ELR (cell line): ENCODE measurements at places on chromosomes 3 and 15.

DNA sequence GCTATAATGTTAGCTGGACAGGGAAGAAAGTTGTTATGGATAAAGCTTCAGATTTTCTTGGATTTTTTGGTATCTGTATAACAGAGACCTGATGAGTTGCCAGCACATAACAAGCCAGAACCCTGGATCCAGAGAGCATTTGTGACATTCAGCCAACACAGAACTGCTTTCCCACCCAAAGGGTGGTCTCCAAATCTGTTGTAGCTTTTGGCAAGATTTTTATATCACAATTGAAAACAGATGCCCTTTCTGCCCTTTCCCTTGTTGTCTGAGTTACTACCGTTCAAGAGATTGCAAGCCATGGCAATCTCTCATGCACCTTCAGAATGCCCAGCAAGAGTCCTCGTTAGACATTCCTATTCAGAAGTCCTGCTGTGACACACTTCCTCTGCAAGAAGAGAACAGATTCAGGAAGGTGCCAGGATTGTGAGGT is 107.6 kb upstream of the FGF7 start:
- DNase-seq = no peak

DNA sequence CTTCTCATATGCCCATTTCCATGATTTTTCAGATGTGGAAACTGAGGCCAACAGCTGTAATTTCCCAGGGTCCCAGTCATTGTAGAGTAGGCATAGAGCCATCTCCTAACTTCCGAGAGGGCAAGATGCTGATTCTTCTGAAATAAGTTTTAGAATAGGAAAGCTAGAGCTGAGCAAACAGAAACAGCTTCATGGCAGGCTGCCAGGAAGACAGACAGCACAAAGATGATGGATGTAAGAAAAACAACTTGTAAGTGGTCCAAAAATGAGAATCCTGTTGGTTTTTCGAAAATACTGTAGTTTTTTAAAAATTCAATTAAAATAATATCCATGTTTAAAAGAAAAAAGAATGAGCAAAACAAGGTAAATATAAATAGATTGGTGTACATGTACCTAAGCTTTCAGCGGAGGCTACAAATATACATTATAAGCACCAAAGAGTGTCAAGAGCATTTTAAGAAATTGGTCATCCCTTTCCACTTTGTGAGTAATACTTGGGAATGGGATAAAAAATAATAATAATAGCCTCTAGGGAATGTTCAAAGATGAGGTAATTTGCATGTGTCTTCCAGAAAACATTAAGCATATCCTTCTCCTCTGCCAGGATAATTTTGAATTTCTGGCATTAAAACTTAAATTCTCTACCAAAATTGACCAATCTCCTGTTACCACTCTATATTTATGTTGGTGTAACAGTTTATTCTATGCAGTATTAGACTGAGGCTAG is 406.6 kb downstream of the MECOM start:
- no peak for DNase-seq

DNA sequence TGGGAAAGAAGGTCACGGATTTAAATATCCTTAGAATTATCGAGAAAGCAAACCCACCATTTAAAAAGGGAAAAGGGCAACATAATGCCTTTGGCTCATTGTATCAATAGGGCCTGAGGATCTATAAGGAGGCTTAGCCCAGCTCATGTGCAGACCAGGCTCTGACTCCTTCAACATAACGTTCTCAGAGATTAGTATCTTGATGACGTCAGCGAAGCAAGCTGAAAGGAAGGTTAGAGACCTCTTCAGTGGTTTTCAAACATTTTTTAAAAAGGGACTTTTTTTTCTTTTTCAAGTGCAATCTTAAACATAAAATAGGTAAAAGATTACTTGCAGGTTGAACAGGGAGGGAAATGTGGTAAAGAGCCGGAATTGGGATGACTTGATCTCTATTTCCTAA is 463.9 kb upstream of the ADAMTS9 start:
- no peak for DNase-seq

DNA sequence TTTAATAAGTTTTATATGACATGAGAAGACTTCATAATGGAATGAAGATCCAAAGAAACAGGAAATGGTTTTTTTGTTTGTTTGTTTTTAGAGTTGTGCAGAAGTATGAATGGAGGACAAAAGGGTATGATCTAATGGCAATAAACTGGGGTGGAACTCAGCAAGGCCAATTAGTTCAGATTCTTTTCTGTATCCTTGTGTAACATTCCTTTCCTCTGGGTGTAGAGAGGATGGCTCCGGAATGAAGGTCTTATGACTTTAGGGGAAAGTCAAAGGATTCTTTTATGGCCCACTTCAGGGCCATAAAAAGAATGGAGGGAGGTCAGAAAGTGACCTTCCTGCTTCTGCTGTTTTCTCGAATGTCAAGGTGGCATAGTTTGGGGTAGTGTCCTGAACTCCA is 152.6 kb downstream of the DPH6 start:
- no peak for DNase-seq

GRCh38 chr3:31373681-31374080 is 159.0 kb upstream of the STT3B start:
- no peak for DNase-seq

GRCh38 chr15:85443046-85443445 is 62.6 kb downstream of the AKAP13 start:
- no peak for DNase-seq

GRCh38 chr3:173992416-173992815 is 594.9 kb downstream of the NLGN1 start:
- DNase-seq = no peak

DNA sequence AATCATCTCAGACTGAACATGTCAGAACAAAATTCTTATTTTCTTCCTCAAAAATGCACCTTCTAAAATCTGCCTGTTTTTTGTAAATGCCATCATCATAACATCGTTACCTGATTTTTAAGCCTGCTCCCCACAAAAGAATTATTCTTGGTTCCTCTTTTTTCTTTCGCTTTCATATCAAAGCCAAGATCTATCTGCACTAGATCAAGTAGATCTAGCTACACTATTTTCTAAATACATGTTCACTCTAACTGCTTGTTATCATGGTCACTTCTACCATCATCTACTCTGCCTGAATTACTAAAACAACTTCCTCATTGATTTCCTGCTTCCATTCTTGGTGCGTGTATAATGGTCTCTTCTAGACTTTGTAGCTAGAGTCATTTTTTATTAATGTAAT is 217.7 kb downstream of the ARPP21 start:
- no peak for DNase-seq

DNA sequence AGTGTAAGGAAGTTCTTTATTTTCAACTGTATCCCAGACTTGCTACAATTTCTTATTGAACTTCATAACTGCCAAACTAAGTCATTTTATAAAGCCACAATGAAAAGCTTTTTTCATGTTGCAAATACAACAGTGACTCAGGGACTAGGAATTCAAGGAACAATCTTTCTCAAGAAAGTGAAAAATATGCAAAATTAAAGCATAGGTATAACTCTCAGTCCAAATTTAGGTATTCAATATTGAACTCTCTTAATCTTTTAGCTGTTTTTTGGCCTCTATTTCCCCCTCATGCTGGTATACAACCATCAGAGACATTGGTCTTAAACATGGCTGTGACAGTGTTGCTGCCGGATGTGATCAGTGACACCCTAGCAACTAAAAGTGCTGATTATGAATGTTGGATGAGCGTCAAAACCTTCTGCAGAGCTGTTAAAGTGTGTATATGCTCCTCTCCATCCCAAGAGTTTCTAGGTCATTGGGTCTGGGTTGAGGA is 476.9 kb downstream of the ZNF385D start:
- peak; percentile 0 for DNase-seq

- DNase-seq = no peak
Measured at GRCh38 chr3:121979734-121980449, 42.2 kb downstream of the ILDR1 start.

- DNase-seq = no peak
Measured at GRCh38 chr3:134020135-134020680, 9.5 kb downstream of the SLCO2A1 start.

DNA sequence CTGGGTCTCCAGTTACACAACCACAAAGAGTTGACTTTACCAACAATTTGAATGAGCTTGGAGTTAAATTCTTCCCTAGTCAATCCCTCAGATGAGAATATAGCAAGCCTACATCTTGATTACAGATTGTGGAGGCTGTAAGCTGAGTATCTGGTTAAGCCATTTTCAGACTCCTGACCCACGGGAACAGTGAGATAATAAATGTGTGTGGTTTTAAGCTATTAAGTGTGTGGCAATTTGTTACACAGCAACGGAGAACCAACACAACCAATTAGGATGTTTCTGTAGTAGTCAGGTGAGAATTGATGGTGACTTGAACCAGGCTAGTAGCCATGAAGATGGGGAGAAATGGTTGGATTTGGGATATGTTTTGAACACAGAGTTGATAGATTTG is 37.7 kb upstream of the SLC4A7 start:
- no peak for DNase-seq

GRCh38 chr15:77746254-77747174 is 113.8 kb upstream of the LINGO1 start:
- no peak for DNase-seq

DNA sequence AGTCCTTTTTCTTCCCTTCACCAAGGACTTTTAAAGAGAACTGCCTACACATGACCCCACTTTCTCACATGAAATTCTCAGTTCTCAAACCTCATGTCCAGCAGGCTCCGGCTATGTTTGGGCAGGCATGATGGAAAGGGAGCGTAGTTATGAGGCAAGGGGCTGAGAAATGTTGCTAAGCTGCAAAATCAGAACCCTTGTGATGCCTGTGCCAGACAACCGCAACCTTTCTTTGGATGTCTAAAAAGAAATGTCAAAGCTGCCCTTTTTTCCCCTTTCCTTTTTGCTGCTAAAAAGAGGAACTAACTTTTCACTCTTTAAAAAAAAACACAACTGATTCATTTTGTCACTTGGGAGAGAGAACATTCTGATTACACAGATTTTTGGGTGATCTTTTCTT is 19.2 kb downstream of the GNB4 start:
- DNase-seq = no peak

DNA sequence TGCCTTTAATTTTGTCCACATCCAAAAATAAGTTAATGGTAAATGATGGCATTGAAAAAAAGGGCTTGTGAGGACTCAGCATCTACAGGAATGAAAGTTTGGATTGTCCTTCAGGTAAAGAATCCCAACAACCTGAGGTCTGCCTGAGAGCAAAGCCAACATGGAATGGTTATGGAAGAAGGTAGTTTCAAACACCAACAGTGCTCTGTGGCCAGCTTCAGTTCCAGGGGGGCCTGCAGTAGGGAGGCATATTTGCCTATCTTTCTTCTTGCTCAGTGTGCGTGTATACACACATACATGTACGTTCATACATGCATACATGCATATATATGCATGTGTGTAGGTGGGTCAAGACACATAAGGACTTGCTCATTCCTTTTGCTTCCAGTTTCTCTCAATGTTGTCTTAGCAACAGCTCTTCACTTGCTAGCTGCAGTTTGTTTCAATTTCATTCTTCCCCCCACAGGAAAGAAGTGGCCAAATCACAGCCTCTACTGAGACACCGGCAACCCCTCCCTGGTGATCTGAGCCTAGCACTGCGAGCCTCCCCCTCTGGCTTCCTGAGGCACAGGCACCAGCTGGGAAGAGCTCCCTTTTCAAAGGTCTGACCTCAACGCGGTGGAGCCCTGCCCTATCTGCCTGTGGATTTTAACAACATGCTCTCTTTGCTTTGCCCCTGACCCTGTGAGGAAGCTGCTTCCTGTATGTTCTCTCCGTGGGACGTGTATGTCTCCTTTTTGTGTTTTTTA is 146.2 kb downstream of the KLF13 start:
- DNase-seq = peak; percentile 19

DNA sequence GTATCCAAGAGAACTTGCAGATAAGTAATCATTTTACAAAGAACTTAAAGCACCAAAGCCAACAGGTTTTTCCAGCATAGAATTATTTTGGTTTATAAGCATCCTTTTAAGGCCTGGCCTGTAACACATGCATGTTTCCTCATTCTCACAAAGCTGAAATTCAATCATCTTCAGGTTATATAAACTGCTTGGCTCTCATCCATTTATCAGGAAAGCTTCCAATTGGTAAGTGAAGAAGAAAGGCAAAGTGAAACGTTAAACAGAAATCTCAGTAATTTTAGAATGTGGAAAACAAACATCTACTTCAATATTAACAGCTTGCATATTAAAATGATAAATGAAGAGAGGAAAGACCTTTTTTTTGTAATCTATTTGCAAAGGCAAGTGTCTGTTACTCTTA is 1.6 kb downstream of the SERP1 start:
- DNase-seq = peak; percentile 32

DNA sequence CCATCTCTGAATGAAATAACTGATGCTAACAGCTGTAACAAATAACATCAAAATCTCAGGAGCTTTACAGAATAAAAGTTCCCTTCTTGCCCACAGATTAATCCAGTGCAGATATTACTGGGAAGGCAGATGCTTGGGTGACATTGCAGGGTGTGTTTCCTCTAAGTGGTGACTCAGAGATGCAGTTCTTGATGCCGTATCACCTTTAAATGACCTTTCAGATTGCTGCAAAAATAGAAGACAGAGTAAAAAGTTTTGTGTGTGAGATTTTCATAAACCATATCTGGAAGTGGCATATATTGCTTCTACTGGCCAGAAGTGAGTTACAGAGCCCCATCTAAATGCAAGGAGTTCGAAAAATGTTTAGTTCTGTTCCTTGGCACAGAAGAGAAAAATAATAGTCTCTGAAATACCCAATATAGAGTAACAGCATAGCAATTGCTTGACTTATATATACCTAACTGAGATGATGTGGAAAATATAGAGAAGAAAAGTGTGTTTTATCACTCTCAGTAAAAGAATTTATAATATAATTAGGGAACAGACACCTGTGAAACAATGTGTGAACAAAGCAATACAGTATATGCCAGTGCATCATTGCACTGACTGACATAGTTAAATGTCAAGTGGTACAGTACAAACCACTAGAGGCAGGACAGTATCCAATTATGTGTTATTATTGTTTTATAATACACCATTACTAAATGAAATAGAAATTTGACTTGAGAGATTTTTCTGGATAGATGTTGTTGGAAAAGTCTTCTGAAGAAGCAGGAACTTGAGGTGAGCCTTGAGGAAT is 430.7 kb upstream of the CBLB start:
- DNase-seq = peak; percentile 48

DNA sequence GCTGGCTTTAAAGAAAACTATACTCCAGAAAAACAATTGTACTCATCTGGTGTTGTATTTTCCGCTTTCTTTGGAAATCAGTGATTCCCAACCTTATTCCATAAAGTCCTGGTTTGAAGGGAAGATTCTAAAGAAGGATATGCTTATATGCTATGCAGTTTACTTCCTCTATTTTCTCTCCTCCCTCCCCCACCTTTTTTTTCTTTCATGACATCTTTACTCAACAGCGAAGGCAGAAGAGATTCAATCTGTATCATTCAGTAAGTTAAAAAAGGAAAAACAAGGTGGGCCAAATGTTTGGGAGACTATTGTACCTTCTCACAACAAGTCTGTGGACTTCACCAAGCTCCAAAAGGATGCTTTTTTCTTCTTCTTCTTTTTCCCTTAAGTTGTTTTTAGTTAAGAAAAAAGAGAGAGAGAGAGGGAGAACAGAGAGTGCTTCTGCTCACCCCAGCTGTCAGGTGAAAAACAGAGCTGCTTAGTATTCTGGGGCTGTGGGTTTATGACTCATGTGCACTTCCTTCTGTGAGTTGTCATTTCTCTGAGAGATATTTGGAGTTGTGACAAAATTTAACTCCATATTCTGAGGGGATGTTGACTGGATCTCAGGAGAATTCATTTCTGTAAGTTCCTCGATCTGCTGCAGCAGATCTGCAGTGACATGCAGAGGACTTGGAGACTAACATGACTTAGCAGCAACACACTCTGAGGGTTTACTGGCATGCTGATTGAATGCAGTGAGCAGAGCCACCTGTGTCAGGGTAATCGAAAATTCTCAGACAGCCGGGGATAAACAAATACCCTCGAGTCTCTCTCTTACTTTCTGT is 70.7 kb downstream of the SSR3 start:
- DNase-seq = peak; percentile 84
